ENCODE measurements at places on chromosomes 5 and 9.

DNA sequence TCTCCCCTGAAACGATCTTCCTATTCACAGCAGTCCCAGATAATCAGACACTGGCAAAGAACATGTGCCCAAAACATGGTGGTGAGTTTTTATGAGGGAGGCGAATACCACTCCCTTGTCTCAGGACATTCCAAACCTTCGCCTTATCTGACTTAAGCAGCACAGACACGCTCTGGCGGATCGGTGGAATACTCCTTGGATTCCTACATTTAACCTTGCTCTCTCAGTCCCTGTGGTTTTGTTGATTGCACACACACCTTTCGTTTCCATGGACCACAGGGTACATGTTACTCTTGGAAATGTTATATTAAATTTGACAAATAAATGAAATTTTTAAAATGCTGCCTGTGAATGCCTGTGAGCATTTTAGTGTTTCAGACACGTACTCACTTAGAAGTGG lies 87.8 kb upstream of the CPEB4 start:
- DNase-seq: no peak

DNA sequence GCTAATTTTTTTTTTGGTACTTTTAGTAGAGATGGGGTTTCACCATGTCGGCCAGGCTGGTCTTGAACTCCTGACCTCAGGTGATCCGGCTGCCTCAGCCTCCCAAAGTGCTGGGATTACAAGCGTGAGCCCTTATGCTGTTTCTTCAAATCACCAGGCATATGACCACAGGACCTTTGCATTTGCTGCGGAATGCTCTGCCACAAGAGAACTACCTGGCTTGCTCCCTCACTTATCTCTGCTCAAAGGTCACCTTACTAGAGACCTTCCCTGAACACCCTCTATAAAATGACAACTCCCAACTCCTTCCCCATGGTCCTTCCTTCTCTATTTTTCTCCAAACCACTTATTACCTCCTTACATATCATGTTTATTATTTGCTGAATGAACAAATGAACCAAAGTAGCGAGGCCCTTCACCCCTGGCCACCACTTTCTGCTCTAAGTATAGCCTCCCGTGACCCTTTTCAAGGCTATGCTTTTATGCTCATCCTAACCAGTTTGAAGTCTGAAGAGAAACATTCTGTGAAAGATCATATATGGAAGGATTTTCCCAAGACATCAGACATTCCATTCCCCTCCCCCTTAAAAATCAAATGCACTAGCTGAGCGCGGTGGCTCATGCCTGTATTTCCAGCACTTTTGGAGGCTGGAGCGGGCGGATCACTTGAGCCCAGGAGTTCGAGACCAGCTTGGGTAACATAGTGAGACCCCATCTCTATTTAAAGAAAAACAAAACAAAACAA lies 1.3 kb downstream of the ZER1 start:
- DNase-seq: no peak

- DNase-seq: no peak
Measured at GRCh38 chr9:90539286-90539685, 103.3 kb downstream of the DIRAS2 start.

GRCh38 chr5:133952729-133953567 lies 15.5 kb downstream of the C5orf15 start:
- DNase-seq: peak; percentile 90

GRCh38 chr5:33339413-33339812 lies 101.4 kb upstream of the TARS1 start:
- DNase-seq: no peak

DNA sequence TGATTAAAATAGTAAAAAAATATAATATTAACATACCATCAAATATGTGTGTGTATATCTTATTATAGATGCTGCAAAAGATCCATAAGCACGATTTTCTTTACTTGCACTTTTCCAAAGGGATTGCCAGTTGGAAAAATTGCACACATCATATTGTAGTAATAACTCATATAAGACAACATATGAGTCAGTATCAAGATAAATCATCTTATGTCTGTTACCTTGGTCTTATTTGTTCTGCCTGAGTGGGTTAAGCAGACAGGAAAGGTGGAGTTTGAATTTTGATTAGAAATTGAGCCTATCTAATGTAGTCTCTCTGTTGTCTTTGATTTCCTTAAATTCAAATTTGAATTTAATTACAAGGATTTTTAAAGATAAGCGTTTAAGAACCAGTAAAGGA lies 24.6 kb downstream of the LYSMD3 start:
- no peak for DNase-seq

All from EL (cell line).